ENCODE measurements at places on chromosomes 2 and 18. TPM values are rescaled to one million over a fixed set of nuclear protein-coding genes. Genes with fewer than 3 reads are reported as not detected.
A peak's percentile ranks its signal among the peaks of the same experiment; 100 is the strongest.

SLC16A14 gene
- 0.63 TPM for total RNA-seq

CYP26B1 gene
- not detected for total RNA-seq

POTEI gene
- not detected for total RNA-seq

CHRNG gene
- not detected for total RNA-seq

MYO7B gene
- total RNA-seq, result 1.2 TPM

ADAM23 gene
- not detected for total RNA-seq

DNAJC5G gene
- total RNA-seq, result not detected

EMX1 gene
- total RNA-seq, result not detected

REG3G gene
- total RNA-seq, result not detected

DNA sequence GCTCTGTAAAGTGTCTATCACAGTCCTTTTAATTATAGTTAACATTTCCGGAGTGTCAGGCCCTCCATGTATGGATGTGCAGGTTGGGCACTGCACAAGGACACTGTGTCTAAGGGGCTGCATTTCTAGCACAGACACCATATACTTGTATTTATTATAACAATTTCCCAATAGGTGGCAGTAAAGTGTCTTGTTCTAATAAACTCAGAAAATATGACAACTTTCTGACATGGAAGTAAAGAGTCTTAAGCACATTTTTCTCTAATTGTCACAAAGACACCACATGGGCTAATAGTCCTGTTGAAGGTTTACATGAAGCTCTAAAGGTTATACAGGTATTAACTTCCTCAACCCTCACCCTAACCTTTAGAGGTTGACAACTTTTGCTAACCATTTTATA is 156.6 kb downstream of the DYSF start:
- no peaks in the 10 kb centered on the region for H3K36me3 ChIP-seq
- H3K27ac ChIP-seq, result no peak overlapping the region
- H3K4me3 ChIP-seq, result no peak overlapping the region
- DNase-seq, result no peak

GRCh38 chr18:62963507-62963906 is 248.2 kb downstream of the PHLPP1 start:
- H3K36me3 ChIP-seq, result no peaks in the 10 kb centered on the region
- H3K4me3 ChIP-seq, result no peak overlapping the region
- DNase-seq, result no peak
- H3K27me3 ChIP-seq, result no peaks in the 10 kb centered on the region
- H3K27ac ChIP-seq, result no peak overlapping the region

- peaks cover 9% of the 10 kb centered on the region for H3K4me1 ChIP-seq
- H3K27ac ChIP-seq, result no peak overlapping the region
- no peak for DNase-seq
- H3K36me3 ChIP-seq, result no peaks in the 10 kb centered on the region
Measured at GRCh38 chr2:143939626-143940330, 580.1 kb downstream of the ZEB2 start.

DNA sequence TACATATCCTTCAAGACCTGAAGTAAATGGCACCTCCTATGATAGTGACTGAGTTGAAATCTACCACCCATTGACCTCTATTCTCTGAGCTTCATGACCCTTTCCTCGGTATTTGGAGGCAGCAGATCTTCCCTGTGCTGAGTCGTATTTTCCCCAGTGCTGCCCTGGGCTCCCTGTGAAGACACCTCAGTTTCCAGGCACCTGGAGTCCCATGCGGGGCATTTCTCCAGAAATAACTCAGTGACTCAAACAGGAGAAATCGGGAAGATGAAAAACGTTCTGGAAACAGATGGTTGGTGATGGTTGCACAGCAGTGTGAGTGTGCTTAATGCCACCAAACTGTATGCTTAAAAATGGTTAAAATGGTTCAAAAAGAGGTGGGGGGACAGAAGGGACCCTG is 18.0 kb downstream of the SMYD1 start:
- DNase-seq, result no peak
- H3K4me3 ChIP-seq, result no peak overlapping the region
- H3K36me3 ChIP-seq, result no peaks in the 10 kb centered on the region

GRCh38 chr18:38494065-38494464 is 928.5 kb upstream of the CELF4 start:
- H3K36me3 ChIP-seq, result no peaks in the 10 kb centered on the region
- H3K27ac ChIP-seq, result no peak overlapping the region
- H3K27me3 ChIP-seq, result no peaks in the 10 kb centered on the region
- no peak overlapping the region for H3K4me3 ChIP-seq

GRCh38 chr2:2324119-2324518 is 7.0 kb downstream of the MYT1L start:
- H3K27ac ChIP-seq, result no peak overlapping the region
- no peaks in the 10 kb centered on the region for H3K4me1 ChIP-seq
- H3K36me3 ChIP-seq, result no peaks in the 10 kb centered on the region
- no peaks in the 10 kb centered on the region for H3K27me3 ChIP-seq

- DNase-seq, result no peak
- peak overlapping the region; percentile 92 for H3K27ac ChIP-seq
- H3K36me3 ChIP-seq, result peaks cover 3% of the 10 kb centered on the region
- peak overlapping the region; percentile 83 for H3K4me3 ChIP-seq
- peaks cover 49% of the 10 kb centered on the region for H3K4me1 ChIP-seq
Measured at GRCh38 chr18:75247611-75248421, 37.2 kb downstream of the TSHZ1 start.

DNA sequence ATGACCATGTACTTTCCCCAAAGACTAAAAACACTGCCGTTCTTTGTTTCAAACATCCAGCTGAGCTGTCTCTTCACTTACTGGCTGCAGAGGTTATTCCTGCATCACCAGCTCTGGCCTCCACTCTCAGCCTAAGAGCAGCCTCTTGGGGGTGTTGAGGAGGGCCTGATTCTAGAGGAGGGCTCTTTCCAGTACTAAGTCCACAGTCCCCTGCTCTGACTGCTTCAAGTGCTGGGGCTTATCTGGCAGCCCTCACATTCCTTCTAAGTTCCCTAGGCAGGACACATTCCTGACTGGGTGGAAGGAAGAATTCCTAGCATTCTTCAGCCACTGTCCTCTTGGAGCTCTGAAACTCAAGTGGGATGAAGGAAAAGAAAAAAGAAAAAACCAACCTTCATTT is 32.9 kb upstream of the EHBP1 start:
- H3K4me1 ChIP-seq, result no peaks in the 10 kb centered on the region
- no peak overlapping the region for H3K4me3 ChIP-seq
- H3K27me3 ChIP-seq, result no peaks in the 10 kb centered on the region
- DNase-seq, result no peak
- H3K36me3 ChIP-seq, result no peaks in the 10 kb centered on the region
- no peak overlapping the region for H3K27ac ChIP-seq

DNA sequence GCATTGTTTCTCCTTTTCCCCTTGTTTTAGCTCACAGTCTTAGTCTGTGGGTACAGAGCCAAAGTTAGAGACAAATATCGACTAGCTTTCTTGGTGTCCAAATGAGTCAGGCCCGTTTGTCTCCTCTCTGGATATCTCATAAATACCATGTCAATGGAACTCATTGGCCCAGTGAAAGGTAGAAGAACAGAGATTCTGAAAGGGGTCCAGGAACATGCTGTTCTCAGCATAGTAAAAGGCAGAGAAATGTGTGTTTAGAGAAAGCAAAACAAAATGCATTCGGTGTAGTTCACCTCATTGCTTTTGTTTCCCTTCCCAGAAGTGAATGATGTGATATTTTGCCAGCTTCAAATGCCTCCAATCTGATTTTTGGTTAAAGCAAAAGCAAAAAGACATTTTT is 238.6 kb upstream of the SLC8A1 start:
- H3K27me3 ChIP-seq, result no peaks in the 10 kb centered on the region
- H3K4me3 ChIP-seq, result no peak overlapping the region
- H3K4me1 ChIP-seq, result no peaks in the 10 kb centered on the region
- no peak for DNase-seq
- no peak overlapping the region for H3K27ac ChIP-seq

DNA sequence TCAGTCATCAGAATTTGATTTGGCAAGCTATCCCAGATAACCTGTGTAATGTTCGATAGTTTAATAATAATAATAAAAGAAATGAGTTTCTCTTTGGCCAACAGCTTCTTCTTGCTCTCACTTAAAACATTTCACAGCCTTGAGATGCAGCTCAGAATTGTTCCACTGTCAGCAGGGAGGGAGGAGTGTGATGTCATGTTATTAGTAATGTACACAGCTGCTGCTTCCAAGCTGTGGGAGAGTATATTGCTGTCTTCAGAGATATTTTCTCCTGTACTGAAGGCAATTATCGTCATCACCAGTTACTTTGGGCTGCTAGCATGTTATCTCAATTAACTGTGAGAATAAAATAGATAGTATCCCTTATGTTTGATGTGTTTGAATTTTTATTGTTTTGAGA is 146.9 kb upstream of the MAP3K20 start:
- H3K36me3 ChIP-seq, result no peaks in the 10 kb centered on the region
- H3K27me3 ChIP-seq, result peaks cover 9% of the 10 kb centered on the region
- DNase-seq, result no peak
- H3K4me1 ChIP-seq, result peaks cover 6% of the 10 kb centered on the region
- no peak overlapping the region for H3K27ac ChIP-seq
- no peak overlapping the region for H3K4me3 ChIP-seq

GRCh38 chr18:51070545-51070944 is 40.5 kb downstream of the SMAD4 start:
- H3K27me3 ChIP-seq, result no peaks in the 10 kb centered on the region
- no peak overlapping the region for H3K27ac ChIP-seq
- no peak for DNase-seq
- peaks cover 60% of the 10 kb centered on the region for H3K36me3 ChIP-seq
- H3K4me1 ChIP-seq, result peaks cover 20% of the 10 kb centered on the region

GRCh38 chr2:74815941-74816340 is 18.0 kb upstream of the HK2 start:
- no peak overlapping the region for H3K4me3 ChIP-seq
- DNase-seq, result no peak
- H3K27ac ChIP-seq, result no peak overlapping the region
- H3K4me1 ChIP-seq, result peaks cover 20% of the 10 kb centered on the region
- no peaks in the 10 kb centered on the region for H3K36me3 ChIP-seq

DNA sequence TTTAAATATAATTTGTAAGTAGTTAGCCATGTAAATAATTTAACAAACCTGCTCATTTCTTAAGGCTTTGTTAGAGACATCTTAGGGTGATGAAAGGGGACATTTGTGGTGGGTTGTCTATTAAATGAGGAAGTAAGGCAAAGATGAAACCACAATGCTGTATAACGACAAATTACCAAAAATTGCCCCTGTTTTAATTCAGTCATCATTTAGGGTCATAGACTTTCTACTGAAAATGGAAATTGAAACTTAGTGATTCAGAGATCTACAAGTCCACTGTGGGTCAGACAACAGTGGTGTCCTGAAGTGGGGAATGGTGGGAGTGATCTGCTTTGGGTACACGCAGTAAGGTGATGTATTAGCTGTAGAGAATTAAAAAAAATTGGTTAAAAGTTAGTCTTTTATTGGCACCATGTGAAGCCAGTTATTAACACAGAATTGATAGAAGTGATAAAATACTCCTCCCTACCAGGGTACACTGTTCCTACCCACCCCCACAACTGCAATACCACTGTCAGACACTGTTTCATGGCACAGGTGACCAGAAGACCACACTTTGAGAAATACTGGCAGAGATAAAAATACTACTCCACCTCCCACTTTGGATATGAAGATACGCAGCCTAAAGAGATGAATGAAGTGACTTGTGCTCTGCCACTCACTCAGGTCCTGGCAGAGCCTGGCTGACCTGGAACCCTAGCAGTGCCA is 13.4 kb downstream of the CERS6 start:
- no peak overlapping the region for H3K4me3 ChIP-seq
- peaks cover 21% of the 10 kb centered on the region for H3K36me3 ChIP-seq
- peaks cover 57% of the 10 kb centered on the region for H3K4me1 ChIP-seq

GRCh38 chr2:179677077-179677688 is 184.2 kb downstream of the ZNF385B start:
- H3K27me3 ChIP-seq, result no peaks in the 10 kb centered on the region
- H3K4me3 ChIP-seq, result no peak overlapping the region
- H3K4me1 ChIP-seq, result no peaks in the 10 kb centered on the region
- no peak overlapping the region for H3K27ac ChIP-seq
- no peak for DNase-seq

DNA sequence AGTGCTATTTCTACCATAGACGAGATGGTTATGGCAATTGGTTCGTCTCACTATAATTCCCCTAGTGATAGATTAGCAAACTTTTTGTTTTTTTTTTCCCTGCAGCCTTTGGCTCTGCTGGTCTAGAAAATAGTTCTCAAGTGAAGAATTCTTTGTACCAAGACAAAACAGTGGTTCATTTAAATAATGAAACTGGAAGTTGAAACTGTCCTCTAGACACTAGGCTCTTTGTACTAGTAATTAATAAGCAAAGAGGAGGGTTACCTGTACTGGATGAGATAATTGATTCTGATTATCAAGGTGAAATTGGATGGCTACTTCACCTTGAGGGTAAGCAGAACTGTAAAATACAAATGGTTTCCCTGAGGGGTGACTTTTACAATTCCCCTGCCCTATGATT is 156.9 kb upstream of the DCC start:
- no peak overlapping the region for H3K4me3 ChIP-seq
- H3K36me3 ChIP-seq, result no peaks in the 10 kb centered on the region
- no peak overlapping the region for H3K27ac ChIP-seq
- no peaks in the 10 kb centered on the region for H3K4me1 ChIP-seq

GRCh38 chr2:48530033-48530811 is at the start of gene STON1:
STON1 (plus strand) TSS chr2:48530154; CDS start chr2:48580634, 50,480 bp downstream.
- peak within 1 kb of the TSS; percentile 43 for H3K27ac ChIP-seq
- H3K27me3 ChIP-seq, result peaks cover 4% of the 10 kb centered on the region
- H3K4me1 ChIP-seq, result peaks cover 5% of the 10 kb centered on the region
- H3K4me3 ChIP-seq, result peak within 1 kb of the TSS; percentile 76
- H3K36me3 ChIP-seq, result peaks cover 15% of the 10 kb centered on the region
- DNase-seq, result peak; percentile 22

DNA sequence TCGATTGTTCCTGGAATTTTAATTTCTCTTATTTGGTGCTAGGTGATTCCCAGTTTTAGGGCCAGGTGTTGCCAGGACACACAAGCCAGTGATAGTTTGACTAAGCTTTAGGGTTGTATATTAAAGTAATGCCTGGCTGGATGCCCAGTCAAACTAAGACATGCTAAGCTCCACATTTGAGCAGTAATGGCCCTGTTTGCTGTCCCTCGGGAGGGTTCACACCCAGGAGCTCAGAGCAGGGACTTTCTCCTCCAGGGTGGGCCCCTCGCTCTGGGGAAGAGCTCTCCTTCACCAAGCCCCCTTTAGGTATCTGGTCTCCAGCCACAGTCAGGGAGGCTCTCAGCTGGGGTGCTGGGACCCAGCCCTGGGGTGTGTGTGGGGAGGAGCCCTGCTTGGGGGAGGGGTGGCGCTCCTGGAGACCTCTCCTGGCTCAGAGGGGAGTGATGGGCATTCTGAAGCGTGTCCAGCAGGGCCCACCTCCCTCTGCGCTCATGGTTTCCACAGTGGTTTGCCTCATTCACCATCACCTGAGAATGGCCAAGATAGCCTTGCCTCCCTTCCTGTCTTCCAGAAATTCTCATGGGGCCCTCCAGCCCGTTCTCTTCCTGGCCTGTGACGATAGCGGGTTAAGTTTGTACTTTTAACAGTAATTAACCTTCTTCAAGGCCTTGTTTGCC is 31.7 kb downstream of the INPP4A start:
- H3K27me3 ChIP-seq, result no peaks in the 10 kb centered on the region
- no peak overlapping the region for H3K4me3 ChIP-seq
- H3K36me3 ChIP-seq, result peaks cover 51% of the 10 kb centered on the region
- peak overlapping the region; percentile 93 for H3K27ac ChIP-seq

Measured in activated CD8-positive, alpha-beta T cell treated with anti-CD3 and anti-CD28 coated beads, Interleukin-2, amount 10 ng/mL, durations not matched to agents 7 days and 5 days (primary cell).